Iris pigment epithelial cell (primary cell): ENCODE measurements at places on chromosomes 4 and X.

DNA sequence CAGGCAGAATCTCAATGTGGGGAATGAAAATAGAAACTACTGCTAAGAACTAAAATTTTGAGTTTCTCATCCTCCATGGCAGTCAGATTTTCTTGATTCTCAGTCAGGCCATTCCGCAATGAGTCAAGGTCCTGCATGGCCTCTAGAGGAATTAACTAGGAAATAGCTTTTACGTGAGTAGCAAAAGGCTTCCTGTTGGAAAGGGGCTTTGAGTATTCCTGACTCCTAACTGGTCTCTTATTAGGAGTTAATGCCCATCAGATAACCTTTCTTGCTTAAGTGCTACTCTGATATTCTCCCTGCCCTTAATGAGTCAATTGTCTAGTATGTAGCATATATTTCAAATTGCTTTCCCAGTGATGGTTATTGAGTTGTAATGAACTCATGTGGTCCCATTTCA is 65.7 kb upstream of the ARHGAP24 start:
- DNase-seq: peak; percentile 79

- peak; percentile 27 for DNase-seq
Observed at GRCh38 chrX:53080628-53081580, 1.3 kb upstream of the TSPYL2 start.

DNA sequence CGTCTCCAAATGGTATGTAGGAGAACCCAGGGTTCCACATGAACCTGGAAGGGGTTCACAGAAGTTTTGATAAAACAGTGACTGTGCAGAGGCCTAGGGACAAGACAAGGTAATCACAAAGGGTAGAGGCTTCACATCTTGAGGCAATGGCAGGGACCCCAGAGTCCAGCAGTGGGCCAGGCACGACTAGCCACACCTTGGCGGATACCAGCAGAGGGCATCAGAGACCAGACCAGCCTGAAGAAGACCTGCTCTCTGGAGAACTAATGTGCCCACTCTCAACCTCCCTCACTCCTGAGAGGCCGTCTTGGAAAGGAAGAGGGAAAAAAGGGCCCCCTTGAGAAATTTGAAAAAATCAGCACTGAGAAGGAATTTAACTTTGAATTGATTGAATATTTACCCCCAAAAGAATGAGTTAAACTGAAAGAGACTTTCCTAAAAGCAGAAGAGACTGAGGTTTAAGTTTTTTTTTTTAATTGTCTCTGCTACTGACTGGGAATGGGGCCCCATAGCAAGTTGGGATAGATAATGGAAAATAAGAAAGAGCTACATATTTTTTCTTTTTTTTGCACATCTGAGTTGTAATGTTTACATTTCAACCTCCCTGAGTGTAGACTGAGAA is 243.8 kb upstream of the JADE1 start:
- DNase-seq: peak; percentile 35

DNA sequence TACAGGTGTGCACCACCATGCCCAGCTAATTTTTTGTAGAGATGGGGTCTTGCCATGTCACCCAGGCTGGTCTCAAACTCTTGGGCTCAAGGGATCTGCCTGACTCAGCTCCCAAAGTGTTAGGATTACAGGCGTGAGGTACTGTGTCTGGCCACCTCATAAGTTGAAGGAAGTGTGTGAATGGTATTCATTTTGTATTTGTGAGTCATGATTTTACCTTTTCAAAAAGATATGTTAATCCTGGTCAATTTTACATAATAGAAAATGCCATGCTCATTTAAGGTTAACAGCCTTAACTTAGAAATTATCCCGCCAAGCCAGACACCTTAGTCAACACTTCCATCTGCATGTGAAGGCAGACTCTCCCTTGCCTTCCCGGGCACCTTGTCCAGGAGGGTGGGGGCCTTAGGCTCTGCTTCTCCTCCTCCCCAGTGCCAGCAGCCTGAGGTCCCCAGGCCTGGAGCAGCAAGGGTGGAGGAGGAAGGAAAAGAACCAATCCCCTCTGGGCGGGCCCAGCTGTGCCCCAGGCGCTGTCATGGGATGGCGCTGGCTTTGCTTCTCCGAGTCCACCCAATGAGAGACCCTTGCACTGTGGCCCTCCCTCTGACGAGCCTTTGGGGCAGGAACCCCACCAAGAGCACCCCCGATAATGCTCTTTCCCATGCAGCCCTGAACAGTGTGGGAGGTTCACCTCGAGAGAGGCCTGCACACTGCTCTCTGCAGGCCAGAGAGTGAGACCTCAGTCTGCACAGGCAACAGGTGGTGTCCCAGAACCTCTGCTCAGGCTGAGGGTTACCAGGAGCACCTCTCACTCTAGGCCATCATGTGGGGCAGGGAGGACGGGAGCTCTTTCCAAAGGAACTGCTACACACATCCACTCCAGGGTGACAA is 37.3 kb downstream of the RNF212 start:
- DNase-seq: no peak
